Fibroblast of mammary gland (primary cell): ENCODE measurements at places on chromosomes 2 and 18.
A peak's percentile ranks its signal among the peaks of the same experiment; 100 is the strongest.

DNA sequence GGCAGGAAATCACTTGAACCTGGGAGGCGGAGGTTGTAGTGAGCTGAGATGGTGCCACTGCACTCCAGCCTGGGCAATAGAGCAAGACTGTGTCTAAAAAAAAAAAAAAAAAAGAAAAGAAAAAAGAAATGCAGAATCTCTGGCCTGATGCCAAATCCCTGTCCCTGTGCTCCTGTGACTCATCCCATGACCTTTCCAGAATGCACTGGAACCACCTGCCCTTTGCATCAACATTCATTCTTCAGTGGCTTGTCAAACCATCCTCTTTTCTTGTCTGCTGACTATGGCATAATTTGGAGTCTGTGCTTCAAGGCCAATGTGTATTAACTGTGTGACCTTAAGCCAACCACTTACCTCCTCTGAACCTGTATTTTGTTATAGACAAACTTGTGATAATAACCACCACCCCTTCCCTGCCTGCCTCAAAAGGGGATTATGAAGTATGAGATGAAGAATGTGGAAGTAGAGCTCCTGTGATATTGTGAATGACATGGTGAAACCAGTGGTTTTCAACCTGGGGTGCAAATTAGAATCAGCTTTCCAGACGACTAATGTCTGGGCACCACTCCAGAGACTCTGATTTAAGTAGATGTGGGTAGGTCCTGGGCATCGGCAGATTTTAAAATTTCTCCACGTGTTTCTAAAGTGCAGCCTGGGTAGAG, 189.3 kb downstream of the CLIP4 start:
- DNase-seq, result peak; percentile 38

- DNase-seq, result no peak
Measured at GRCh38 chr18:9209279-9209678, 72.7 kb downstream of the ANKRD12 start.

- DNase-seq, result no peak
Measured at GRCh38 chr2:23065210-23065609, 319.8 kb upstream of the KLHL29 start.

DNA sequence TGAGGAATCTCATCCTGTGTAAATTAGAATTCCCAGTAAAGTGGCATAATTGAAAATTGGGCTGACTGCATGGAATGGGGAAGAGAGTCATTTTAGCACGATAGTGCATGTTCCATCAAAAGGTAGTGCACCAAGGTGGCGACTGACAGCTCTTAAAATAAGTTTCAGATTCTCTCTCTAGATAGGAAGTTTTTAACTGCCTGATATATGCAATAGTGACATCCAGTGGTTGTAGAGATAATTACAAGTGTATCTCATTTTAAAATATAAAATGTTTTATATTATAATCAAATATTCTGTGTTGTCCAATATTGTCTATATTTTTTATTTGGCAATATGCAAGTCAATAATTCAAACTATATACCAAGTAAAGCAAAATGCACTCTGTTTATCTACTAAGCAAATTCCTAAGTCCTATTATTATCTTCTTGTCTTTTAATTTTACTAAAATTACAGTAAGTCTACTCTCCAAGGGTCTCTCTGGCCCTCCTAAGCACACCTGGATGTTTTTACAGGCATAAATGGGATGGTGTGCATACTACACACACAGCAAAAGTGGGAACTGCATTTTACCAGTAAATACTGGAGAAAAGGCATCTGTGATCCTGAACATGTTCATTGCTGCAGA, 397.7 kb upstream of the HNRNPA3 start:
- DNase-seq, result peak; percentile 48

DNA sequence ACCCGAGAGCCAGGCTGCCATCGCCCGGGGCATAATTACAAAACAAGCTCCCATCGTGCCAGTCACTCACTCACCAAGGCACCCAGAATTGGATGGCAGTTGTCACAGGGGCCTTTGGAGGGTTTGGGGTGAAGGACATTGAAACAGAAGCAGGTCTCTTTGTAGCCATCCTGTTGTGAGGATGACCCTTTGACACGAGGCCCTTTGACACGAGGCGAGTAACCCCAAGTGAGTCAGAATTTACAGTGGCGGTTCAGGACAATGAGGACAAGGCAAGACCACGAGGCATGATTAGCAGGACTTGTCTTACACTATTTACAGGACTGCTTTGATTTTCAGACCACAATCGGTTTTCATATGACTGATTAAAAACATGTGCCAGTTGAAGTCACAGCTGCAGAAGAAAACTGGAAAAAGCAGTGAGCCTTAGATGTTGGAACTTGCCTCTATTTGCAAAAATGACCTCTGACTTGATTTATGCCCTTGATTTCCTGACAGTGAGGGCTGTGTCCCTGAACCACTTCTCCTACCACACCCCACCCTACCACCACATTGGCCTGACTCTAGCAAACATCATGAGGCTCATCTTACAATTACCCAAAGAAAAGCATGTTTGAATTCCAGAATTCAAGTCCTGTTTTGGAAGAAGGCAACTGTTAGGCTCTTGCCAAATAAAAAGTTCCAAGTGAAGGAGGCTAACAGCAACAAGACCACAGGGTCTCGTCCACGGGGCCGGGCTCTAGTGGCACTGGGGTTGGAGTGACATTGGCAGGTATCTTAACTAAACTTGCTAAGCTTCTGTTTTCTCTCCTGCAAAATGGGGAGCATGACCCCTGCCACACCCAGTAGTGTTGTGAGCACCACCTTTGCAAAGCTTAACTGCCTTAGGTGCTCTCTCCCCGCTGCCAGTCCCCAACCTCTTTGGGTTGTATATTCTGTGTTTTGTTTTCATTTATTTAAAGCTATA, 64.4 kb upstream of the FOSL2 start:
- DNase-seq, result peak; percentile 83

GRCh38 chr2:221254299-221254698, 317.8 kb downstream of the EPHA4 start:
- DNase-seq, result no peak

- DNase-seq, result peak; percentile 43
Measured at GRCh38 chr2:85674417-85674816, 6.4 kb upstream of the SFTPB start.

DNA sequence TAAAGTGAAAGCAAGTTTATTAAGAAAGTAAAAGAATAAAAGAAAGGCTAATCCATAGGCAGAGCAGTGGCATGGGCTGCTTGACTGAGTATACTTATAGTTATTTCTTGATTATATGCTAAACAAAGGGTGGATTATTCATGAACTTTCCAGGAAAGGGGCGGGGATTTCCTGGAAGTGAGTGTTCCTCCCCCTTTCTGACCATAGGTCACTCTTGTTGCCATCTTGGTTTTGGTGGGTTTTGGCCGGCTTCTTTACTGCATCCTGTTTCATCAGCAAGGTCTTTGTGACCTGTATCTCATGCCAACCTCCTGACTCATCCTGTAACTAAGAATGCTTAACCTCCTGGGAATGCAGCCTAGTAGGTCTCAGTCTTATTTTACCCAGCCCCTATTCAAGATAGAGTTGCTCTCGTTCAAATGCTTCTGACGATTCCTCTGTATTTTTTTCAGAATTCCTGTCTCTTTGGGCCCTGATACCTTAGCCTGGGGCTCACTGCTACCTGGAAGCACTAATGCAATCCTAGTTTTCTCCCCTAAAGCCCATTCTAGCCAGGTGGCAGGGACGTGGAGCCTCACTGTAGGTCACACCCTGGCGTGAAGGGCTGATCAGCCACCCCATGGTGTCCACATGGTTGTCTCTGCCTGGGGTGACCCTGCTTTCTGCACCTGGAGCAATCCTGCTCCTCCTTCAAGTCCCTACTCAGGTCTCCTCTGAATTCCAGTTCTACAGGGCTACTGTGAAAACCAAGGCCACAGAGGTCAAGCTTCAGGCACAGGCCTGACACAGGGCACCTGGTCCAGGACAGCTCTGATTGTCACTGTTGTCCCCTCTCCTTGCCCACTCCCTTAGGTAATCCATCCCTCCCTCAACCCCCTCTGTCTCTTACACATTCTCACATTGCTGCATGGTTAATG, 6.0 kb upstream of the SLC35F6 start:
- DNase-seq, result peak; percentile 99

GRCh38 chr2:5730386-5730785, 38.2 kb downstream of the SOX11 start:
- DNase-seq, result no peak

- no peak for DNase-seq
Measured at GRCh38 chr2:116510117-116510671, 1304.3 kb upstream of the DDX18 start.
